GM12891 (cell line): ENCODE measurements at places on chromosomes 3 and 15.

GRCh38 chr15:34038023-34038870 is 757 bp downstream of the AVEN start:
- DNase-seq, result peak; percentile 64

- DNase-seq, result no peak
These were observed 57.9 kb downstream of the CMSS1 start for GRCh38 chr3:99875581-99875928.

GRCh38 chr15:35393398-35393797 is 152.6 kb downstream of the DPH6 start:
- DNase-seq, result no peak

DNA sequence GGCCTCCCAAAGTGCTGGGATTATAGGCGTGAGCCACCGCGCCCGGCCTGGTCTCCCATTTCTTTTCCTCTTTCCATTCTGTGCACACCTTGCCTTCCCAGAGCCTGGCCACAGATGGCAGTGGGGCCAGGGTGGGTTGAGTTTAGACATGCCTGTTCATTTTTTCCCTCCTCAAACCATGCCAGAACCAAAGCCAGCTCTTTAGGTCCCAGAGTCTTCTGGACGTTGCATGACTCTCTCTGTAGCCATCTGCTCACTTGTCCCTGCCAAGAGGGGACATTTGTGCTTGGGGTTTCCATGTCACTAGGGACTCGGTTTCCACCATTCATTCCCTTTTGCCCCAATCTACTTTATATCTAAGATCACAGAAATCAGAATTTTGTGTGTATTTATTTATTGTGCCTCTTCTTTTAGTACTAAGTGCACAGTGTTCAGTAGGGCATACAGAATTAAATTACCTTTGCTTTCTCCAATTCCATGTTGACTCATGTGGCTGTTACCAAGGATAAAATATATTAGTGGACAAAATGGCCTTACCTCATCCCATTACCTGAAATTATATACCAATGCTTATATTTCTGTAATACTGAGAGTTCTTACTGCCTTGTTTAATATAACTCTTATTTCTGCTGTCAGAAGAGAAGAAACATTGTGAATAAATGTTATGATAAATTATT is 49.6 kb downstream of the USP13 start:
- no peak for DNase-seq

DNA sequence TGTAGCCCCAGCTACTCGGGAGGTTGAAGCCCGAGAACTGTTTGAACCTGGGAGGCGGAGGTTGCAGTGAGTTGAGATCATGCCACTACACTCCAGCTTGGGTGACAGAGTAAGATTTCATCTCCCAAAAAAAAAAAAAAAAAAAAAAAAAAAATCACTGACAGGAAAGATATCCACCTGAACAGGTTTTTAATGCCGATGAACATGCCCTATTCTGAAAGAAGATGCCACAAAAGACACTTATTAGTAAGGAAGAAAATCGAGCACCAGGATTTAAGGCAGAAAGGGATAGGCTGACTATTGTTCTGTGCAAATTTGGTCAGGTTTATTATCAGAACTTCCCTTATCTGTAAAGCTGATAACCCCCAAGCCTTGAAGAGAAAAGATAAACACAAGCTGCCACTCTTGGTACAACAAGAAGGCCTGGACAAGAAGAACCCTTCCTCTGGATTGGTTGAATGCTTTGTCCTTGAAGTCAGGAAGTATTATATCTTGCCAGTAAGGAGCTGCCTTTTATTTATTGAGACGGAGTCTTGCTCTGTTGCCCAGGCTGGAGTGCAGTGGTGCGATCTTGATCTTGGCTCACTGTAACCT is 2.7 kb upstream of the PARP16 start:
- no peak for DNase-seq

GRCh38 chr3:126496894-126497850 is 20.4 kb downstream of the UROC1 start:
- DNase-seq, result no peak

DNA sequence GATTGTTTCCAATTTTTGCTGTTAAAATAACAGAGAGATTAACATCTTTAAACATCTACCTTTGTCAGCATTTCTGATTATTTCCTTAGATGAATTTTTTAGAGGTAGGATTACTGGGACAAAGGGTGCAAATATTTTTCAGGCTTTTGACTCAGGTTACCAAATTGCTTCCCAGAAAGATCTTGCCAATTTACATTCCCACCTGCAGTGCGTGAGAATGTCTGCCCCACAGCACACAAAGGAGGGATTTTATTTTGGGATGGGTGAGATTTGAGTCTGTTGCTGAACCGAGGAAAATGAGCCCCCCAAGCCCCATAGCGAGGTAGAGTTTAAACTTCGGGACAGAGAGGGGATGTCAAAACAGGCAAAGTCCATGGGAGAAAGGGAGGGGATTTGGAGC is 25.9 kb upstream of the RNU6-1 start:
- no peak for DNase-seq

GRCh38 chr15:41930221-41930866 is 36.5 kb upstream of the SPTBN5 start:
- DNase-seq, result no peak

DNA sequence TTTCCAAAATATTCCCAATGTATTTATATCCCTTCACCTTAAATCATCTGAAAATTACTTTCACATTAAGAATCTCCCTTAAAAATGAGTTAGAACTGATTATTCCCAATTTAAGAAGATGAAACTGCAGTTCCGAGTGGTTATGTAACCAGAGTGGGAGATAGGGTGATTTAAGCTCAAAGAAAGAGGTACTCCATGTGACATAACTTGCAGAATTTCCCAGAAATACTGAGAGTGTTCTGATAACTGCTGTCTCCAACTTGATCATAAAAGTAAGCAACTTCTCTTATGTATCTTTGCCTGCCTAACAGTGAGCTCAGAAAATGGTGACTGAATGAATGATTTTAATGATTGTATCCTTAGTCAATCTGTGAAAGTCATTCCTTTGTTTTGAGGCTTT is 32.3 kb downstream of the ARRDC4 start:
- no peak for DNase-seq

- DNase-seq, result no peak
These were observed 42.7 kb upstream of the MTMR10 start for GRCh38 chr15:31034152-31034551.

DNA sequence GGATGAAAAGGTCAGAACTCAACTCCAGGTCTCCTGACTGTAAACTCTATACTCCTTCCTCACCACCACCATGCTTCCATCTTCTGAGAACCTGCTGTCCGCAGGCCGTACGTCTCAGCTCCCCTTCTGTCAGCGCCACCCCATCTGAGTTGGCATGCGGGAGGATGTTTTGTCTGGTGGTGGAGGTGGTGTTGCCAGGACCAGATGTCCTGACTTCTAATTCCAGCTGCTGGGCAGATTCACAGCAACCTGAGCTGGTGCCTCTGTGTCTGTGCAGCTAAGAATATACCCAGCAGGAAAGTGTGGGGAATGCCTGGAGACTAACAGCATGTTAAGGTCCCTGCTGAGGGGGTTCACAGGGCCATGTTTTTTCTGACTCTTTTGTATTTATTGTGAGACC is 23.2 kb downstream of the PLA1A start:
- DNase-seq, result no peak

DNA sequence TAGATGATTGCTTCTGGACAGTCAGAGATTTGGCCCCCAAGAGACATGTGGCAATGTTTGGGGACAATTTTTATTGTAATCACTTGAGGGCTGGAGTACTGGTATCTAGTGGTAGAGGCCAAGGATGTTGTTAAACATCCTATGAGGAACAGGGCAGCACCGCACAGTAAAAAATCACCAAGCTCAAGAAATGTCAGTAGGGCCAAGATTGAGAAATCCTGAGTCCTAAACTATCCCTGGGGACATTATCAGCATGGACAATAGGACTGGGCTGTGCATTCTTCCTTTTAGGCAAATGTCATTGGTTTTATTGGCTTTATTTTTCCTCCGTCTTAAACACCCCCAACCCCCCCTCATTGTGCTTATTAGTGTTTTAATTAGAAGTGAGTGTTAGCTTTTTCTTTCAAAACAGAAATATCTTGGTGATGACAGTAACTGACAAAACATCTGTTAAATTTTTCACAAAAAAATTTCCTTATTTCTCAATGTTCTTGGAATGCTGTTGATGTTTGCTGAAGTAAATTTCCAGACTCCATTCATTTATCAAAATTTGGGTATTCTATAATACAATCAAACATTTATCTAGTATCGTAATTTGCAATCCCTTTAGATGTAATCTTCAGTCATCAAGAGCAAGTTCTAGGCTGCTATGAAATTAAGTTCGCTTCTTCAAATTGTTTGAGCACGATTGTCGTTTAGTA is 944.4 kb downstream of the VGLL3 start:
- DNase-seq, result no peak

- no peak for DNase-seq
These were observed 45.4 kb downstream of the PDIA5 start for GRCh38 chr3:123112232-123112631.

GRCh38 chr3:124295362-124295761 is 303.4 kb upstream of the ROPN1 start:
- DNase-seq, result no peak

DNA sequence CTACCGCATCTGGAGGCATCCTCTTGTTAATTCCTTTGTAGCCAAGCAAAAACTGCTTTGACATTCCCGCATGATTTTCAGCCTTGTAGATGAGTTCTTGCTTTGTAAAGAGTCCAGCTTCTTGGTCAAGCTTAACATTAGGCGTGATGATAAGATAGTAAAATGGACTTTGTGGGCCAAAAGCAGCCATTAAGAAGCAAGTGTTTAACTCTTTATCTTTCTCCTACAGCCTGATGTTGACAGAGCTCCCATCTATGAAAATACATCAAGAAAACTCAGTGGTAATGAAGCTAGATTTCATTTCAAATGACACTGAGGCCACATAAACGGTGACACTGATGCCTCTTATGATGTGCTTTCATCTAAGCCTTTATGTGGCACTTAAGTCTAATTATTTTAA is 33.2 kb downstream of the FNDC3B start:
- DNase-seq, result no peak

GRCh38 chr3:44890258-44890657 is 15.8 kb downstream of the TGM4 start:
- DNase-seq, result no peak

DNA sequence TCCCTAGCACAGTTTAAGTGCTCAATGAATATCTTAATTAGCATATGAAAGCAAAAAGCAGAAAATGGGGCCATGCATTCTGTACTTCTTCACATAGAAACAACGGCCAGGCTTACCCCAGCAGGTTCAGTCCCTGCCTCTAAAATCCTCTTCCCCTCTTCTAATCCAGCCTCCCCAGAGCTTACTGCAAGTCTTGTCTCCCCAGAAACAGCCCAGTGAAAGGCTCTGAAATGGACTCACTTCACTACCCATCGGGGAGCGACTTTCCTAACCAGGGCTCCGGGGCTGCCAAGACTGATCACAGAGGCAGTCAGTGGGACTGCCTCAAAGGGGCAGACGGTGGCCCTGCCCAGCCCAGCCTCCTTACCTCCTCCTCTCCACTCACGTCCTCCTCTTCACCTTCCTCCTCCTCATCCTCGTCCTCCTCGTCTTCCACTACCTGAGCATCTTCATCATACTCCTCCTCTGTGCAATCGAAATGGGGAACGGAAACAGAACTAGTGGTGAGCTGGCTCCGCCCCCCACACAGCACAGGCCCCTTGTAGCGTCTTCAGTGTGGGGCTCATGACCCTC is 38.0 kb downstream of the ANP32A start:
- DNase-seq, result no peak

DNA sequence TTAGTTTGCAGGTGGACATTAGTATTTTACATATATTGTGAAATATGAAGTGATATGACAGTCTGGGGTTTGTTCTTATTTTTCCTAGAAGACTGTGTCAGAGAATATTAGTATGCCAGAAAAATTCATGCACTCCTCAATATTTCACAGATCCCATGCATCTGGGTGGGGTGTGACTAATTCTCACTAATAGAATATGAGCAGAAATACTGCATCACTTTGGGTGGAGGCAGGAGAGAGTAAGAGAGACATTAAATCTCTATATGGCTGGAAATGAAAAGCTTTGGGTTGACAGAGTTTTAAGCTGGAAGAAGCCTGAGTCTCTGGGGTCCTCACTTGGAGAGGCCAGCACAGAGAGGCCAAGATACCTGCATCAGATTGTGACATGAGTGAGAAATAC is 101.3 kb upstream of the DPH6 start:
- DNase-seq, result no peak

- DNase-seq, result no peak
These were observed 78.3 kb downstream of the TFRC start for GRCh38 chr3:196003611-196004010.

GRCh38 chr15:85458764-85459163 is 78.4 kb downstream of the AKAP13 start:
- DNase-seq, result no peak

DNA sequence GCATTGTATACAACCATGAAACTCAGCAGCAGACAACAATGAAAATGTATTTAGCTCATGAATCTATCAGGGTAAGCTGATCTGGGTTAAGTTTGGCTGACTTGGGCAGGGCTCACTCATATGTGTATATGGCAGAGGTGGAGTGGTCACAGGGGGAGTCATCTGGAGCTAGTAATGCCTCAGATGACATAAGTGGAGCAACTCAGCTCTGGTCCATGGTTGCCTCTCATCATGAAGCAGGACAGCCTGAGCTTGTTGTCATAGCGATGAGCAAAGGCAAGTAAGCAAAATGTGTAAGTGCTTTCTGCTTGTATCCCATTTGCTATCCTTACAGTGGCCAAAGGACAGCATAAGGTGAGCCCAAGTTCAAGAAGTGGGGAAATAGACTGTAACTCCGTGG is 64.5 kb downstream of the ALCAM start:
- DNase-seq, result no peak
